Activated CD4-positive, CD25-positive, alpha-beta regulatory T cell (primary cell): ENCODE measurements at places on chromosomes 13 and 19.
A peak's percentile ranks its signal among the peaks of the same experiment; 100 is the strongest.

- no peak for DNase-seq
Measured at GRCh38 chr13:36774931-36775330, 44.1 kb upstream of the RFXAP start.

DNA sequence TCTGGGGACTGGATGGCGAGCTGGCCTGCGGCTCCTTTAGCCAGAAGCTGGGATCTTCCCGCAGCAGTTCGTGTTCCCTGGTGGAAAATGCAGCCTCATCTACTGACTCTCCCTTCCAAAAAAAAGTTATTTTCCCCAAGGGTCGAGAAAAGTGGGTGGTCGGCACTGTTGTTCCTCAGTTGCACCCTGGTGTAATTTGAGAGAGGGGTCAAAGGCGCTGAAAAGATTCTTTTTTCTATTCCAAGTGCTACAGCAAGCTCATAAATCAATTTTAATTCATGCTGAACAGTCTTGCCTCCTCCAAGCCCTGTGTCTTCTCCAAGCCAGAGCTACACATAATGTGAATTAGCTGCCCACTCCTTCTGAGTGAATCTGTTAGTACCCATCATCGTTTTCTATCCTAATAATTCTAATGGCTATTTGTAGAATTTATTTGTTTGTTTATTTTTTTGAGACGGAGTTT is 774 bp downstream of the SLC25A15 start:
- DNase-seq, result no peak

- no peak for DNase-seq
Measured at GRCh38 chr19:7272856-7273578, 21.2 kb downstream of the INSR start.

DNA sequence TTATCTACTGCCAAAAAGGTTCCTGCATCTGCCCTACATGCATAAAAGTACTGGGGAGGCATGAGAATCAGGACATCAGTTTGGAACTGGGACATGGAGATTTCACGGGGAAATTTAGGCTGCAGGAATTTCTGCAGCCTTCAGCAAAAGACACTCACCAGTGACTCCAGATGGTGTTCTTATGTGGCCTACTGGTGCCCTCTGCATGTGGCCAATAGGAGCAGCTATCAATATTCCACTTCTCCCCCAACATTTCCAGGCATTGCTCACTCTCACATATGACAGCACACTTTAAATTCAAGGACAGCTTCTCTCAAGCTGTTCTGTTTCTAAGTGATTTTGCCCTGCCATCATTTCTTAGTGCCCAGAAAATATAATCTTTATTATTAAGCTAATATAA is 570.5 kb upstream of the ARGLU1 start:
- DNase-seq, result no peak

DNA sequence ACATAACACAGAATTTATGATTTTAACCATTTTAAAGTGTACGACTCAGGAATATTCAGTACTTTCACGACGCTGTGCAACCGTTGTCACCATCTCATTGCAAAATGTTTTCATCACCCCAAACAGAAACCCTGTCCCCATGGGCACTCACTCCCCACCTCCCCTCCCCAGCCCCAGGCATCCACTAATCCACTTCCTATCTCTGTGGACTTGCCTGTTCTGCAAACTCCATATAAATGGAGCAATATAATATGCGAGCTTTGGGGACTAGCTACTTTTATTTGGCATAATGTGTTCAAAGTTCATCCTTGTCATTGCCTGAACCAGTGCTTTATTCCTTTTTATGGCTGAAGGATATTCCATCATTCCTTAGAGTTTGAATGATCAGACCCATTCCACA is 7.3 kb upstream of the INSR start:
- DNase-seq, result no peak

- no peak for DNase-seq
Measured at GRCh38 chr13:88704600-88705275, 1033.6 kb downstream of the SLITRK5 start.

DNA sequence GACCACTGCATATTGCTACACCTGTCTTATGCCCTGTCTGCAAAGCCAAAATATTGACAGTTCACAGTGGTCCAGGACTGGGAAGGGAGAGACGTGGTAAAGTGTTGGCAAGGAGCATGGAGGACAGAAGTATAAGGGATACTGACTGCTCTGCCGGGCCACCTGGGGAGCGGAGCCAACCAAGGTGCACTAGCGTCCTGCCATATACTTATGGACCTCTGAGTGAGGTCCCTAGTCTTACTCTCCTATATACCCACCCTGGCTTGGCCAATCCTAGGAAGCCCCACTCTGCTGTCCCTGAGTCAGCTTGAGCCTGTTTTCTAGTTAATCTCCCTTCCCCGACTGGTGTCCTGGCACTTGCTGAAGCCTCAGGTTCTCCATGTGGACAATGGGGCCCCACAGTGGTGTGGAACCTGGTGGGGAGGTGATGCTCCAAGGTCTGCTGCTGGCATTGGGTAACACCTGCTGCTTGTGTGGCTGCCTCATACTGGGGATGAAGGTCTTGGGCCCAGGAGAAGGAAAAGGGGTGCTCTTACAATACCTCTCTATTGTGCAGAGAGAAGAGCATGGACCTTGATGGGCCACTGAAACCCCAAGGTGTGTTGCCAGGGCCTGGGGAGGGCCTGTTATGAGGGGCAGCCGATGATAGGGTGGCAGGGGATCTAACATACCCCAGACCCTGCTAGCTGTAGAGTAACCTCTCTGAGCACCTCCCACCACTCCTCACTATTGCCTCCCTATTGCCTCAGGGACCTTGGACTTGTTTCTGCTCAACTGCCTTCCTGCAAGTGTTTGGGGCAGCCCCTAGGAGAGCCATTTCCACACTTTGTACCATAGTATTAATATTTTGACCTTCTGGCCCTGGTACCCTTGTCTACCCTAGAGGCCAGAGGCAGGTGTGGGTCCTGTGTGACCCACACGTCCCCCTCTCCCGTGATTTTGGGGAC is 6.7 kb upstream of the TRIM28 start:
- no peak for DNase-seq

DNA sequence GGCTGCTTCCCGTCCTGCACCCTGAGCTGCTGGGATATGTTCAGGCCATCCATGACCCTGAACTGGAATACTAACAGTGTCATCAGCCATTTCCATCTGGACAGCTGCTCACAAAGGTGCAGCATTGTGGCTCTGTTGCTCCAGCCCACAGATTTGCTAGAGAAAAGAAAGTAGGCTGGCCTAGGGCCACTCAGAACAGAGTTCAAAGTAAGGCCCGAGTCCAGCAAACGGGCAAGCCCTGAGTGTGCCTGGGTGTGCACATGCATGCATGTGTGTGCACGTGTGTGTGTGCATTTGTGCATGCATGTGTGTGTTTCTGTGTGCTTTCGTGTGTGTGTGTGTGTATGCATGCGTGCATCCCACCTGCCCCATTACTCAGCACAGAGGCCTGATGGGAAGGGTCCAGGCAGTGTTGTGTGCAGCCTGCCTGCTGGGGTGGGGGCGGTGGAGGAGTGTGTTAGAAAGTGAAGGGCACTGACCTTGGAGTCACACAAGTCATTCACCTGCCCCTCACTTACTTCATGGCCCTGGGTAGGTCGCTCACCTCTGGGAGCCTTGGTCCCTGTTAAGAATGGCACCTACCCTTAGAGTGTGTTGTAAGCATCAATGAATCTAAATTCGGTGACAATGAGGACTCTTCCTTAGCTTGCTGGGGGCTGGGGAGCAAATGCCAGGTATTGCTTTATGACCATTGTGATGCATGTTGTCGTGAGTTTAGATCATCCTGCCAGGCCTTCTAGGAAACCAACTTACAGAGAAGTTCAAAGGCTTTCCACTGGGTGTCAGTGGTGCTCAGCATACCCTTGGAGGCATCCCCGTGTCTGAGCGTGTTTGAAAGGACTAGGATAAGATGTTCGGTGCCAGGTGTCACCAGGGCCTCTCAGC is 53.2 kb downstream of the GPR12 start:
- DNase-seq, result no peak

- peak; percentile 48 for DNase-seq
Measured at GRCh38 chr19:14048443-14049153, 13.3 kb downstream of the PALM3 start.

DNA sequence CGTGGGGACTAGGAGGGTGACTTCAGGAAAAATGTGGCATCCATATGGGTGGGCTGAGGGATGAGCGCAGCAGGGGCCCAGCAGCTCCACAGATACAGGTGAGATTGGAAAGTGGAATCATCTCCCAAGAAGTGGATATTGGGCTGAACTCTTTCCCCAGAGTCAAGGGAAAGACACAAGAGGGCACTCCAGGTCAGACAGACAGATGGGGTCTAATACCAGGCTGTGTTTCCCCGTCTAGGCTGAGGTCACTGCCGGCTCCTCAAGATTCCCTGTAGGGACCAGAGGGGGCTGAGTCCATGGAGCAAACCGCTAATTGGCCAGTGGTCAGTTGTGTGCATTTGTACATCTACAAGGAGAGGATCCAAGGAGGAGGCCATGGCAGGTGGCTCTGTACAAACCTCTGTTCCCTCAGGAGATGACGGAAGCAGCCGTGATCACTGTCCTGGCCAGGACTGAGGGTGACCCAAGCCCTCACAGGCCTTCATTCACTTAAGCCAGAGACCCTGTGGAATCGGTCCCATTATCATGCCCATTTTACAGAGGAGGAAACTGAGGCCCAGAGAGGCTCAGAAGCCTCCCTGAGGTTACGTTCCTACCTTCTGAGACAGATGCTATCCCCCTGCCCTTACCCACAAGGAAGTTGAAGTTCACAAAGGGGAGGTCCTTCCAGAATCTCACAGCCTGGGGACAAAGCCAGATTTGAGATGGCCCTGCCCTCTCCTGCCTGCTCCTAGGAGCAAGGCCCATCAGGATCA is 14.9 kb upstream of the IGLON5 start:
- DNase-seq, result no peak

- no peak for DNase-seq
Measured at GRCh38 chr13:98648686-98649085, 71.8 kb upstream of the STK24 start.

- DNase-seq, result no peak
Measured at GRCh38 chr13:35157143-35157755, 215.2 kb downstream of the NBEA start.

GRCh38 chr13:29165840-29166239 is 345.7 kb downstream of the MTUS2 start:
- DNase-seq, result no peak

DNA sequence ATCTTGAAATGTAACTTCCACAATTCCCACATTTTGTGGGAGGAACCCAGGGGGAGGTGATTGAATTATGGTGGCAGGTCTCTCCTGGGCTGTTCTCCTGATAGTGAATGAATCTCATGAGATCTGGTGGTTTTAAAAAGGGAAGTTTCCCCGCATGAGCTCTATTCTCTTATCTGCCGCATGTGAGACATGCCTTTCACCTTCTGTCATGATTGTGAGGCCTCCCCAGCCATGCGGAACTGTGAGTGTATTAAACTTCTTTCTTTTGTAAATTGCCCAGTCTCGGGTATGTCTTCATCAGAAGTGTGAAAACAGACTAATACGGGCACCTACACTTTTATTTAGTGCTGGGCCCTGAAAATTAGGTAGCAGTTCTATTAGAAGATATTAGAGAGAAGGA is 45.8 kb downstream of the TNFSF13B start:
- no peak for DNase-seq

DNA sequence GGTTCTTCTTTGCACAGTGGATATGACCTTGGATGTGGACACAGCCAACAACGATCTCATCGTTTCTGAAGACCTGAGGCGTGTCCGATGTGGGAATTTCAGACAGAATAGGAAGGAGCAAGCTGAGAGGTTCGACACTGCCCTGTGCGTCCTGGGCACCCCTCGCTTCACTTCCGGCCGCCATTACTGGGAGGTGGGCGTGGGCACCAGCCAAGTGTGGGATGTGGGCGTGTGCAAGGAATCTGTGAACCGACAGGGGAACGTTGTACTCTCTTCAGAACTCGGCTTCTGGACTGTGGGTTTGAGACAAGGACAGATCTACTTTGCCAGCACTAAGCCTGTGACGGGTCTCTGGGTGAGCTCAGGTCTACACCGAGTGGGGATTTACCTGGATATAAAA is 9.4 kb downstream of the RFPL4AL1 start:
- no peak for DNase-seq

DNA sequence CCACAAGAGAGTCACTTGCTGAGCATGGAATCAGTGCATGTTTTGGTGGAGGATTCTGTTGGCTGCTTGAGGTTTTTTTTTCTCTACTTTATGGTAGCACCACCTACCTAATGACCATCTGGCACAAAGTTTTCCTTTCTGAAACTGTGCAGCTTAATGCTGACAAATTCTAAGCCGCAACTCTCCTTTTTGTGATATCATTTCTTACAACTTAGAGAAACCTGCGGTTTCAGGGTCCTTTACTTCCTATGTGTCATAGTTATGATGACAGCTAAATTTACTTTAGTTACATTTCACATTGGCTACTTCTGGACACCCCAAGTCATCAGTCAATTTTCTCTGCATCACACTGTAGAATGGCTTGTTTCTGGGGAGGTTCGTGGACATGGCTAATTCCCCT is 115.4 kb upstream of the TMTC4 start:
- DNase-seq, result no peak

DNA sequence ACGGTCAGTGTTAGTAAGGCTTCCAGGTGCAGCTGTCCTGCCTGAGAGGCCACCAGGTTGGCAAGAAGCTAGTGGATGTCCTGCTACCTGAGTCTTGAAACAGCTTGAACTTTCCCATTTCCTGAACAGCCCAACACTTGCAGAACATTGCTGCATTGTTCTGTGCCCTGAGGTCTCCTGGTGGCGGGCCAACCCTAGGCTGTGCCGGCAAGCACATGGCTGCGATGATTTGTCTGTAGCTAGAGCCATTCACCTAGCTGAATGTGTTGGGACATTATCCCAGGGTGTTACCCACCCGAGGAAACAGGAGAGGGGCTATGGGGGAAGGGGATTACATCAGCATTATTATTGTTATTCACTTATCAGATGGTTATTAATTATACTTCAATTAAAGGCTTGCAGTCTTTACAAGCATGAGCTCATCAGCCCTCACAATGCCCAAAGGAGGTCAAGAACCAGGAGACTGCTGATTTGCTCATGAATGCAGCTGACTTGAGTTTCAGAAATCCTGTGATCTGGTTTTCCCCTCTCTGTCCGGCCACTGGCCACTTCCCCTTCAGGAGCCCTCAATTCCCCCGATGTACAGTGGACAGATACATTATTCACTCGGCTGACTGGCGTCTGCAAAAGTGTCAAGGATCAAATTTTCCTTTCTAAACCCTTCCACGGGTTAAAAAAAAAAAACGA is 187.6 kb upstream of the TSC22D1 start:
- DNase-seq, result no peak

DNA sequence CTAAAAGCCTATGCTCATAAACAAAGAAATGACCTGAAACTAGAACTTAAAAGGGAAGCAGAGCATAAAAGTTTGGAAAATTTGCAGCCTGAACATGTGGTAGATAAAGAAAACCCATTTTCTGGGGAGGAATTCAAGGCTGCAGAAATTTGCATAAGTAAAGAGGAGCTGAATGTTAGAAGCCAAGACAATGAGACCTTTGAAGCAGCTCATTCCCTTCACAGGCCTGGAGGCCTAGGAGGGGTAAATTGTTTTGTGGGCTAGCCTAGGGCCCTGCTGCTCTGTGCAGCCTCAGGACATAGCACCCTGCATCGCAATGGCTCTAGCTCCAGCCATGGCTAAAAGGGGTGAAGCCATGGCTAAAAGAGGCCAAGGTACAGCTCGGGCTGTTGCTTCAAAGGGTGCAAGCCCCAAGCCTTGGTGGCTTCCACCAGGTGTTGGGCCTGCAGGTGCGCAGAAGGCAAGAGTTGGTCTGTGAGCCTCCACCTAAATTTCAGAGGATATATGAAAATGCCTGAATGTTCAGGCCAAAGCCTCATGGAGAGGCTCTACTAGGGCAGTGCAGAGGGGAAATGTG is 38.3 kb downstream of the ZIC2 start:
- DNase-seq, result no peak
